Stimulated activated CD4-positive, alpha-beta T cell treated with anti-CD3 and anti-CD28 coated beads, TNF-alpha, amount 100 ng/mL, for 24 hours (primary cell): ENCODE measurements at places on chromosomes 11 and 22.

DNA sequence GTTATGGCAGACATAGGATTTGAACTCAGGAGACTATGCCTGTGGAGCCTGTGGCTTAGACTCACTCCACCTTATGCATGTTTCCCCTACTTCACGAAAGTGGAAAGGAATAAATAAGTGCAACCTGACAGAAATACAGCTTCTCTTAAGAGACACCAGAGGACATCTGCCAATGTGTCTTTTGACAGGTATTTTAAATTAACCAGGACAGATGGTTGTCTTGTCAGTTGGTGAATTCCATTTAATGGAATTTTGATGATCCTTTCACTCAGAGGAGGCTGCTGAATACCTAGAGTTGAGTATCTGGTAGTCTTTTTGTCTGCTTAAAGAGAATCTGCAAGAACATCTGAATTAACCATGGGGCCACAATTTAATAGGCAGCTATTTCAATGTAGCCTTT is 46.1 kb downstream of the NELL1 start:
- DNase-seq, result no peak

DNA sequence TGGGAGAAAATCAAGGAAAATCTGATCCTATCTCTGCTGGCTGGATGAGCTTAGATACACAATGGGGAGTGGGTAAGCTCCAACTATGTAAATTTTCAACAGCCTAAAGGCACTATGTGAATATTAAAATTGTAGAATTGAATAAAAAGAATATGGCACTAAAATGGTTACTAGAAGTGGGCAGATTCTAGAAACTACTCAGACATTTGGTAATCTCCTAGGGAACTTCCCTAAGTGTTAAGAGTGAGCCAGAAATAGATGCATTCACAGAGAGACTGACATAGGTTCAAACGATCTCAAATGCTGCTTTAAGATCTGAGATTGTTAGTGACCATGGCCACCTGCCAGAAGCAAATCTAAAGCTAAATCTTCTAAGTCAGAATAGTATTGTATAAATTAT is 4.3 kb upstream of the OR52E1 start:
- DNase-seq, result no peak

GRCh38 chr11:13336246-13336878 is 58.8 kb downstream of the BMAL1 start:
- no peak for DNase-seq

DNA sequence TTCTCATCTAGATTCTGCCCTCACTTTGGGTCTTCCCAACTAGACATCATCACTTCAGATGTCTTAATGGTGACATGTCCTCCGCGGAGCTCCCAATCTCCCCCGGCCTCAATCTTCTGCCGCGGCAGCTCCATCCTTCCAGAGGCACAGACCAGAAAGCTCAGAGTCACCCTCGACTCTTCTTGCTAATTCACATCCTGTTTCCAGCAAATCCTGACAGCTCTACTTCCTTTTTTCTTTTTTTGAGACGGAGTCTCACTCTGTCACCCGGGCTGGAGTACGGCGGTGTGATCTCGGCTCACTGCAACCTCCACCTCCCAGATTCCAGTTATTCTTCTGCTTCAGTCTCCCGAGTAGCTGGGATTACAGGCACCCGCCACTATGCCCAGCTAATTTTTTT is 54.5 kb downstream of the CACNG2 start:
- no peak for DNase-seq

DNA sequence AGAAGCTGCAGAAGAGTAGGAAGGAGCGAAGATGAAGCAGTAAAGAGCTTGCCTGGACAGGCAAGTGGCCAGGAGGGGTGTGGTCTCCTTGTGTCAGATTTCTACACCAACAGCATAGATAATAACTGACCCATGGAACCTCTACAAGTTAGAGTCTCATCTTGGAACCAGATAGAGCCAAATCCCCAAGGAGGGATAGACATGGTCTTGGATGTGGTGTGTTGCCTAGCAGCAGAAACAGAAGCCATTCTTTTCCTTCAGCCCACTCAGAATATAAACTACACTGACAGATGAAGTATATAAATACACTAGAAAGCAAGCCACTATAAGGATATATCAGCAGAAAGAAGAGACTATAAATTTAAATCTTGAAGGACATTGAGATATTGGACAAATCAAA is 4.3 kb upstream of the CARD16 start:
- no peak for DNase-seq

GRCh38 chr22:30235687-30236170 is 10.8 kb downstream of the LIF start:
- DNase-seq, result no peak

DNA sequence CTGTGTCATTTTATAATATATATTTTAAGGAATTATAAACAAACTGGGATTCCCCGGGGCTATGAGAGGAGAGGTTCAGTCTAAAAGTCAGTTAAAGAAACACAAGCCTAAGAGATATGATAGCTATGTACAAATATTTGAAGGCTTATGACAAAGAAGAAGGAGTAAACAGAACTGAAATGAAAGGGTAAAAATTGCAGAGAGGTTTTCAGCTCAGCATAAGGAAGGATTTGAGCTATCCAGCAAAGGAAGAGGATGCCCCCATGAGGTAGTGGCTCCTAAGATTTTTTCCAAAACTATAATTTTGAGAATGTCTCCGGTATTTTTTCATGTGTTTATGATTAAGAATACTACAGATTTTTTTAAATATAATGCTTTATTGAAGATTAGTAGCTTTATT is 57.9 kb upstream of the ANGPTL5 start:
- DNase-seq, result no peak
